ENCODE measurements at places on chromosomes 6 and 20.

DNA sequence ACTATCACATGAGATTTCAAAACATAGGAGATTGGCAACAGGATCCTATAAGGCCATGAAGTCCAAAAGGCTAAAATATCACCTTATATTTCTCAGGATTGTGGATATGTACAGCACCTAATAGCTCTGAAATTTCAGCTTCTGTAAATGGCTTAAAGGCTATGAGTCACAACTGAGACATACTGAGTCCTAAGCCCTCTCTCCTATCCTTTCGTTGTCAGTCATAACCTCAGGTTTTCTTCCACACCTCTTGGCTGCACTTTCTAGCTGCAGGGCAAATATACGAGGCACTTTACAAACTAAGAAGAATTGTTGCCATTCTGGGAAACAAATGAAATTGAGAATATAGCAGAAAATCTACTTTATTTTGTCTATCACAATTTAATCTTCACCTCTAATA lies 969.9 kb upstream of the EPHA7 start:
- DNase-seq, result no peak

GRCh38 chr20:63819224-63819921 lies 11.7 kb downstream of the ZBTB46 start:
- no peak for DNase-seq

DNA sequence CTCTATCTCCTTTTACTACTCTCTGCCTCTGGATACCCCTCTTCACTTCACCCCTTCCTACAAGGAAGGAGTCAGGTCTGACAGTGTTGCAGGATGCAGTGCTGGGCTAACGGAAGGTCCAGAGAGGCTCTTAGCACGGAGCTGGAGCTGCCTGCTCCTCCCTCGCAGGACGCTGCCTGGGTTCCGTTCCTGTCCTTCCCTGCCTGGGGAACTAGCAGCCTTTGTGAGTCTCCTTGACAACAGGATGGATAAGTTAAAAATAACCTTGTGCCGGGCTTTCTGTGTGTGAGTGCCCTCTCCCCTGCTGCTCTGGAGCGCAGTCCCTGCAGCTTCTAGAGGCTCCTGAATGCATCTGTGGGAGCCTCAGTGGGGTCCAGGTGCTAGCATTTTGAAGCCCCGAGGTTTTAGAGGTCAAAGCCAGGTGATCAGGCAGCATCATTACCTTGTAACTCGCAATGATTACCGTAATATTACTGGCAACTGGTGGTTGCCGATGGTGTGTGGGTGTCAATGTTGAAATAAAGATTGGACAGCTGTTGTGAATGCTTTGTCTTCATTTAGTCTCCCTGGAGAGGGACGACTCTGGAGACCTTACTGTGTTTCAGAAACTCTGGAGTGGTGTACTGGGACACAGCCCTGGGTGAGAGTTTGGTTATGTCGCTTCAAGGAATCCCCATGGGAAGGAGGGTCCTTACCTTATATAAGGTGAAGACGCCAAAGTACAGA lies 44.4 kb downstream of the CDS2 start:
- DNase-seq, result peak; percentile 35

- no peak for DNase-seq
These were observed 11.8 kb upstream of the FAM184A start for GRCh38 chr6:119090256-119090655.

GRCh38 chr6:101730954-101731353 lies 337.4 kb downstream of the GRIK2 start:
- peak; percentile 16 for DNase-seq

DNA sequence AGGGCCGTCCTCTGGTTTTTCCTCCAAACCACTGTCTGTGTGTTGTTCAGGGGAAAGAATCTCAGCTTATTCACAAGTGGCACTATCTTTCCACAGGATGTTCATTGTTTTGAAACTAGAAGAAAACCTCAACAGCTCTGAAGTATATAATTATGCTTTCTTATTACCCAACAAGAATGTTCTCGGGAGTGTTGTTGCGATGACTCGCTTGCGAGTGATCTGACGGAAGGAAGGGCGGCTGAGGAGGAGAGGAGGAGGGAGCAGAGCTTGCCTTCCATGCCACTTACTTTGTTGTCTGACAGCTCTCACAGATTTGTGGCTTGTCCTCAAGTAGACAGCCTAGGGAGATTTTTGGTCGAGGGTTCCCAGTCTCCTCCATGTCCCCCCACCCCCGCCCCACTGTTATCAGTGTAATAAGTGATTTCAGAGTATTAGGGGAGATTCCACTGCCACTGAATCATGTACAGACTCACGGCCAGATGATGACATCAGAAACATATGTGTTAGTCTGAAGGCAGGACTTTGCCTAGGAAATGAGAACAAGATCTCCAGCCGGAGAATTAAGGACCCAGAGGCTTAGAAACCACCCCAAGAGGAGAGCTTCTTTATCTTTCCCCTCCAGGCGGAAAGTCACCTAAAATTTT lies 80.7 kb upstream of the CCN6 start:
- DNase-seq, result peak; percentile 97

DNA sequence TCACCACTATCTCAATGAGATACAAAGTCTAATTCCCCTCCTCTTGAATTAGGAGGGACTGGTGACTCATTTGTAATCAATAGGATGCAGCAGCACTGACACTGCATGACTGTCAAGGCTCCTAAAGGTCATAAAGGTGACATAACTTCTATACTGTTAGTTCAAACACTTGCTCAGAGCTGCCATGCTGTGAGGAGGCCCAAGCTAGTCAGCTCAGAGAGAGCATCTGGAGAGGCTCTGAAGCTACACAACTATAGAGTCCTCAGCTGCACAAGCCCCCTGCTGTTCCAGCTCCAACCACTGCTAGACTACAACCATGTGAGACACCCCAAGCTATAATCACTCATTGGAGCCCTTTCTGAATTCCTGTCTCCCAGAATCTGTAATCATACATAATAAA lies 17.0 kb upstream of the HEY2 start:
- no peak for DNase-seq

DNA sequence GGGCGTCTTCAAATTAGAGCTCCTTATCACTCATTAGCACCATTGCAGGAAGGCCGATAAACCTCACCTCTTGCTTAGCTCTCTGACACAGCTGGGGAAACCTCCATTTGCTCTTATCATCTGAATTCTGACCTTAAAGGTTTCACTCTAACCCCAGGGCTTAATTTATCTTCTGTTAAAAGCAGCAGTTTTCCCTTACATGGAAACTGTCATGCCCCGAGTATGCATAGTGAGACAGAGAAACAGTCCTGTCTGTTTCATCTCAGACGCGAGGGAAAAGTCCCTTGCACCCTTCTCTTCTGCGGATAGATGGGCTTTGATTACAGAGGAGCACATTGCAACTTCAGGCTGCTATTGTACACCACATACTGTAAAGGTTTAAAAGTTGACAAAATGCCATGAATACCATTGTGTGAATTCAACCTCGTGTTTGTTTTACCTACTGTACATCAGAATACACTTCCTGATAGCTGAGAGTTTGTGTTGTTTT lies 191.5 kb upstream of the BMP2 start:
- DNase-seq, result peak; percentile 61

DNA sequence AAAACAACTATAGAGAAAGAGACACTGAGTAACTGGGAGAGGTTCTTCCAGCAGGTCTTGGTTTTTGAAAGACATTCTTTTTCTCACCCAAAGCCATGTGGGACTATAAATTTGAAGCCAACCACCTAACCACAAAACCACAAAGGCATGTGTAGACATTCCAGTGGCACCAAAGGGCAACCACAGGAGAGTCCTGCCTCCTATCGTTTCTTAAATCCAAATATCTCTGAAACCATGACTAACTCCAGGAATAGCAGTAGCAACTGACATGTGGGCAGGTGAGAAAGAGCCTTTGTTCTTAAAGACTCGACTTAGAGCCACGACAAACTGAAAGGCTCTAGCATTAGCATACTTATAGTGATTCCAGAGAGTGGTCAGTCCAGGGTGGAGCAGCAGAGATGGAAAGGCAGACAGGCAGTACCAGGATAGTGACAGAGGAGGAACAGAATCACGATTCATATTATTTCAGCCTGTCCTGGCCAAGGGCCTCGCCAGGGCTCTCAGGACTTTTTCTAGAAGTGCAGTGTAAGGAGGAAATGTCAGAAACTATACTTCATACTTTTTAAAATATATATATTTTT lies 9.4 kb upstream of the COL9A1 start:
- peak; percentile 94 for DNase-seq

DNA sequence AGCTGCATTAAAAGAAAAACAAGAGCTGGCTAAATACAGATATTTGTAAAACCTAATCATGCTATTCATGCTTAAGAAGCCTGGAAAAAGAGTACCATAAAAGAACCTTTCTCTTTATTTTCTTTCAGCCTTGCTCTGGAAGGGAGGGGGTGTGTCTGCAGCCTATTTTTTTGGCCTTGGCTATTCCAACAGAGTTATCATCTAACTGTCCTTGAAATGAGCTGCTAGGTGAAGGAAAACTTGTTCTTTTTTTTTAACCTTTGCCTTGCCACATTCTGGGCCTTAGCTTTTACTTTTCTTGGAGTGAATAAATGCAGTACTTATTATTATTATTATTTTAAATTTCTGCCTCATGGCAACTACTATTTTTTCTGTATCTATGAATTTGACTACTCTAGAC lies 224.9 kb upstream of the SYNCRIP start:
- no peak for DNase-seq

GRCh38 chr6:136732889-136733288 lies 59.4 kb downstream of the MAP3K5 start:
- DNase-seq, result no peak

DNA sequence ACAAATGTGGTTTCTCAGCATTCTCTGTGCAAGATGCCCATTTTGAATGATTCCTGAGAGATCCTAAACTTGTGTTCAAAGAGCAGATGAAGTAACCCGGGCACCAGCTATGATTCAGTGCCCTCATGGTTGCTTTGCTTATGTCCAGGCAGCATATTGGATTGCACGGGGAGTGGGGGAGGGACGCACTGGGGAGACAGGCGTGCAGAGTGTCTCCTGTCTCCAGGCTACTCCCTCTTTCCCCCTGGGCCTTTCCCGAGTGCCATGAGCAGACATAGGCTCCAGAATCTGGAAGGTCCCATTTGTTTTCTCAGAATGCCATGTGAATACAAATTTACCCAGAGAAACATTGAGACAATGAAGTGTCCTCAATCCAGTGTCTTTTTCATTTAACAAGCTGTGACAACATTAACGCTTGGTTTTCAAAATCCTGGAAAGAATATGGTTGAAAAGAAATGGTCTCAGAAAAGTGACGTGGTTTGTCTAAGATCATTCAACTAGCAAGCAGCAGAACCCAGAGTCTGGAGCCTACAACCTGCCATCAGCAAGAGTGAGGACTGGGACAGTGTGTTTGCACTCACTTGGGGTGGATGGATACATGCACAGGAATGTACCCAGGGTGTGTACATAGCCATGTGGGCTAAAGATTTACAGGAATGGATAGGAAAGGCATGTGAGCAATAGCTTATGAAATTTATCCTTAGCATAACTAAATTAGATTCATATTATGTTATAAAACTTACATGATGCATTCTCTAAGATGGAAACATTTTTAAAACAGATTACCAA lies 4.2 kb downstream of the SYNDIG1 start:
- DNase-seq, result no peak

- DNase-seq, result no peak
These were observed 122.4 kb downstream of the PTPRK start for GRCh38 chr6:128397996-128398395.

GRCh38 chr6:136351518-136352110 lies 62.0 kb upstream of the BCLAF1 start:
- DNase-seq, result no peak

GRCh38 chr6:158908606-158909005 lies 89.4 kb upstream of the EZR start:
- no peak for DNase-seq

- DNase-seq, result peak; percentile 93
These were observed 44.2 kb upstream of the SLC9A8 start for GRCh38 chr20:49768204-49769047.

GRCh38 chr20:63084563-63084927 lies 77.8 kb upstream of the BHLHE23 start:
- DNase-seq, result no peak

DNA sequence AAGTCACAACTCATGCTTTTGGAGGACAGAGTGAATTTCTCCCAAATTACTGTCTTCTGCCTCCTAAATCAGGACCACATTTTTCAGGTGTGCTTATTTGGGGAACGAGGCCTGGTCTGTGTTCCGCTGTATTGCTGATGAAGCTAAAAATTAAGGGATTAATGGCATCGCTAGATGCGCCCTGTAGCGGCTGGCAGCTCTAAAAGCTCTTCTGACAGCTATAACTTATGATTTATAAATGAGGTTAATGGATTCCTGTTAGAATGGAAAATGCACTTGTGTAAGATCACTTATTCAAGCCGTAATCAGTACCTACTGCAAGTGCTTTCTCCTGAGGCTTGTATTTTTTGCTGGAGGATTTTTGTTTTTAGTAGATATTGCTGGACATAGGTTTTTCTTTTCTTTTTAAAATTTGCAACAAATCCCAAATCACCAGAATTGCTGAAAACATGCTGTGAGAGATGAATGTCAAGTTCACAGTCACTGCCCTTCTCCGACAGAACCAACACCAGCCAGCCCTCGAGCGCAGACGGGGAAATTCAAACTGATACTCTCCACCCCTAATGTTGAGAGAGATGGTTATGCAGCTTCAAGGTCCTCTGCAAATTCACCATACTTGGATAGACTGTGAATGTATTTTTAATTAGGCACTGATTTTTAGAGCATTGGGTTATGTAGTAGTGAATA lies 49.1 kb downstream of the AKAP12 start:
- no peak for DNase-seq

GRCh38 chr6:20633566-20634340 lies 99.5 kb downstream of the CDKAL1 start:
- DNase-seq, result no peak

DNA sequence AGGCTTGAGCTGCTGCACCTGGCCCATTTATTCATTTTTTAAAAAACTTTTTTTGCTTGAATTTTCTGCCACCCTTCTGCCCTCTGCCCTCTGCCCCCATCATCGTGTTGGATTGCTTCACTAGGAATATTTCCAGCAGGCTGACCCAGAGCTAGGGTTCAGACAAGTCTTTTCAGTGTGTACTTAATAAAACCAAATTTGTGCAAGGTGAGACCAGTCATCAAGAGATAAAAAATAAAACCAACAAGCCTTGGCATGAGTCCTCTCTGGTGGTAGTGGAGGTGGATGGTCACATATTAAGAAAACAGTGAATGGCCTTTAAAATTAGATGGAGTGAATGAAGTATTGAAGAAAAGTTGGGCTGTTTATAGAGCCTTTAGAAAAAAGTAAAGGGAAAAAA lies 239.6 kb downstream of the CDKAL1 start:
- no peak for DNase-seq

- peak; percentile 58 for DNase-seq
These were observed at the start of gene OGFR for GRCh38 chr20:62804627-62805154. OGFR (plus strand) TSS chr20:62804835; CDS start chr20:62804860, 25 bp downstream.

- no peak for DNase-seq
These were observed 73.7 kb downstream of the GMDS start for GRCh38 chr6:2171728-2172127.

DNA sequence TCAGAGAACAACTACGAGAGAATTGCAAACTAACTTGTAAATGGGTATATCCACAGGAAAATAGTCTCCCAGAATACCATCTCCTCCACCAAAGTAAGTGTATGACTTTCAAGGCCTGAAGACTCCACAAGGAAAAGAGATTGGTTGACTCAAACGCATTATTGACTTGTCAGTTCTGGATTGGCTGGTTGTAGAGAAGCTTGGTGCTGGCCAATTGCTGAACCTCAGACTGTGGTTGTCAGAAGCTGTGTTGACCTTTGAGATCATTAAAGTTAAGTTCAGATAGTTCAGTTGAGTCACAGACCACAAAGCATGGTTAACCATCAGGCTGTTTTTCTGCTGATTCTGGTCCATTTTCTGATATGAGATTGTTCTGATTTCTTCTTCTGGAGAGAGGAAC lies 388.3 kb downstream of the BMP2 start:
- DNase-seq, result peak; percentile 3
